ENCODE measurements at places on chromosomes 12 and 14.

GRCh38 chr14:93764211-93764659 lies 24.1 kb downstream of the PRIMA1 start:
- no peak for DNase-seq

DNA sequence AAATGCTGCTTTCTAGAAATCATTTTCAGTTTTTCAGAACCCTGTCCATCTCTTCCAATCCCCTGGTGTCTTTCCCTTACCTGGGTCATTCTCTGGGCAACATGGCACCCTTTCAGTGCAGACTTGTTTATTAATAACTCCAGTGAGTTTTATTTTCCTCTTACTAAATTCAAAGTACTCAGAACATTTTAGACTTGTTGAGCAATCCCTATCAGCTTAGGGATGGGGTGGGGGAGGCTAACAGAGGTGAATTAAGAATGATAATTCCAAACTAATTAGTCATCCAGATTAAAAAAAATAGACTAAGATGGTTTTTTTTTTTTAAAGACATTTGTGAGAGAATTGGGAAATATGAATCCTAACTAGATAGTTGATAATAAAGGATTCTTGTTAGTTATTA lies 10.7 kb downstream of the GPRC5A start:
- no peak for DNase-seq

- DNase-seq, result no peak
Observed at GRCh38 chr14:50670196-50670865, 2.2 kb upstream of the SAV1 start.

- peak; percentile 79 for DNase-seq
Observed at GRCh38 chr14:99755629-99756603, 37.3 kb upstream of the EML1 start.

GRCh38 chr14:92973261-92973797 lies 50.4 kb downstream of the CHGA start:
- peak; percentile 84 for DNase-seq

DNA sequence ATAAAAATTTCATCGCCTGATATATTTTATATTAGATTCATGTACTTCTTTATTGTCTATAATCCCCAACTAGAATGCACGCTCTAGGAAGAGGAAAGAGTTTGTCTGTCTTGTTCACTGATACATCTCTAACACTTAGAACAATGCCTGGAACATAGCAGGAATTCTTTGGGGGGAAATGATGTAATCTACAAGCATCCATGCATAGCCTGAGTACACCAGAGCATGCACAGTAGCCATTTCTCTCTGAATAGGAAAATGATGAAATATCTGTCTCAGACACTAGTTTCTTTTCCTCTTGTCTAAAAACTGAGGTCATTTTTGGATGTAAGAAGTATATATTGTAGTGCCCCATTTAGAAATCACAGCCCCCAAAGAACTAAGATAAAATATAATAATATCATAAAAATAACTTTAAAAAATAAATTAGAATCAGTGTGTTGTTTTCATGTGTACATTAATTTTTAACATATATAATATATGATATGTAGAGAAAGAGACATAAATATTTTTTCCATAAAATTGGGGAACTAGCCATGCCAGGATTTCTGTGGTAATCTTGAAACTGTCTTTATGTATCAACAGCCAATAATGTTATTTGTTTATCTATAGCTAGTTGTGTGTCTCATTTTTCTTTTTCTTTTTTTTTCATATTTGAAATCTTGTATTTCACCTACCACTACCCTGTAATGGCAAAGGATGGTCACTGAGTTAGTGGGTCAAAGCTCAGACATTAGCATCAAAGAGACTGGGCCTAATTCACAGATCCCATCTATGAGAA lies 155.6 kb upstream of the TMCC3 start:
- no peak for DNase-seq

DNA sequence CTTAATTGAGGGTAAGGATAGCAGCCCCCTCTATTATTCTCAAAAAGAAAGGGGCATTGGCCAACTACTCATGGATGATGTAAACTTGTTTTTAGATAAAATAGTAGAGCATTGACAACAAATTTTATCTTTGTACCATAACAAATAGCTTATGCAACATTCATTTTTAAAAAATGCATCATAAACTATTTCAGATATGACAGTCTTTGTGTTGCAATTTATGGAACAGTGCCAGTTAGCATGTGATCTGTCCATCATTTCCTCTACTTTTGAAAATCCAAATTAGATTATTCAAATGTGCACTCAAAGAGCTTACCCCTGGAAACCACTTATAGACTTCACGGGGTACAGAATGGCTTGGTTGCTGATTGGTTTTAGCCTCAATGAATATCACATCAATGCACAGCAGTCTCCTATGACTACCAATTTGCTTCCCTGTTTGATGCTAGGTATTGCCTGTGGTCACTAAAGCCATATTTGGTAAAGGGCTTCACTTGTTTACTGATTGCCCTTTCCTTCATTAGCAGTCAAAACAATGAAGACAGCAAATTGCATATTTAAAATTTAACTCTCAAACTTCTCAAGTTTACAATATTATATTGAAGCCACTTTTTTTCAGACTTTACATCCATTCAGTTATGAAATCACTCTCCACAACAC lies 274.9 kb upstream of the MGAT4C start:
- no peak for DNase-seq

DNA sequence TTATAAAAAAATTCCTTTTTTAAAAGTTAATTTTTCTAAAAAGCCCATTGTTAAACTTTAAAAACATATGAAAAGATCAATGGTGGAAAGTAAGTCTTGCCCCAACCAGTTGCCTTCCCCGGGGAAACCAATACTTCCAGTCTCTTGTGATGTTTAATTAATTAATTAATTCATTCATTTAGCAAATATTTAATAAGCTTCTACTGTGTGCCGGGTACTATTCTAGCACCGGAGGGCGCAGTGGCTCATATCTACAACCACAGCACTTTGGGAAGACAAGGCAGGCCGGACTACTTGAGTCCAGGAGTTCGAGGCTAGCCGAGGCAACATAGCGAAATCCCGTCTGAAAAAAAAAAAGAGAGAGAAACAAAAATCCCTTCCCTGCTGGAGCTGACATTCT lies 87.4 kb downstream of the HECTD4 start:
- no peak for DNase-seq

- DNase-seq, result no peak
Observed at GRCh38 chr14:104378698-104379113, 200.9 kb upstream of the C14orf180 start.

GRCh38 chr14:91752961-91753360 lies 21.1 kb upstream of the CATSPERB start:
- DNase-seq, result no peak
